Spinal cord (tissue), 10 donors: ENCODE measurements at places on chromosomes 4 and X. TPM values are rescaled to one million over a fixed set of nuclear protein-coding genes. Genes with fewer than 3 reads are reported as not detected.

GRCh38 chr4:100983426-100983825, 363.9 kb downstream of the PPP3CA start:
- H3K27me3 ChIP-seq, result no peaks in the 10 kb centered on the region
- H3K4me1 ChIP-seq, result no peaks in the 10 kb centered on the region
- no peak overlapping the region for H3K4me3 ChIP-seq
- H3K36me3 ChIP-seq, result no peaks in the 10 kb centered on the region

GRCh38 chr4:97215409-97215941, 927.8 kb downstream of the STPG2 start:
- no peaks in the 10 kb centered on the region for H3K27me3 ChIP-seq
- no peak overlapping the region for H3K27ac ChIP-seq
- H3K36me3 ChIP-seq, result no peaks in the 10 kb centered on the region
- no peaks in the 10 kb centered on the region for H3K4me1 ChIP-seq
- H3K4me3 ChIP-seq, result no peak overlapping the region

- H3K27ac ChIP-seq, result no peak overlapping the region
- DNase-seq, result no peak
- no peaks in the 10 kb centered on the region for H3K27me3 ChIP-seq
- H3K4me1 ChIP-seq, result no peaks in the 10 kb centered on the region
Observed at GRCh38 chr4:181569553-181569952, 673.6 kb upstream of the TENM3 start.

DNA sequence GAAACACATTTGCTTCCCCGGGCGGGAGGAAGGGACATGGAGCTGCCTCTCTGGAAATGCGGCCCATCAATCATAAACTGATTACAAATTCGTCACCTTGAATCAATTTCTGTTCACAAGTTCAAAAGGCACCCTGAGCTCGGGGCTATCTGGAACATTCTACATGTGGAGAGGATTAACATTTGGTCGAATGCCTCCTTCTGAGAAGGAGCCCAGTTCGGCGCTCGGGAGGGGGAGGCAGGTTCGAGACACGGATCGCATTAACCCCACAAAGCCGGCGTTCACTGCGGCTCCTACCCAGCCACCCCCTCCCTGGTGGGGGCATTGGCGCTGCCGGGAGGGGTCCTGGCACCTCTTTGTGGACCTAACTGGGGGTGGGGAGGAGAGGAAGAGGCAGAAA, 108.0 kb downstream of the CPZ start:
- H3K27me3 ChIP-seq, result peaks cover 5% of the 10 kb centered on the region
- H3K36me3 ChIP-seq, result no peaks in the 10 kb centered on the region
- H3K4me3 ChIP-seq, result no peak overlapping the region
- H3K4me1 ChIP-seq, result peaks cover 8% of the 10 kb centered on the region
- no peak overlapping the region for H3K27ac ChIP-seq

- peaks cover 8% of the 10 kb centered on the region for H3K27me3 ChIP-seq
- no peaks in the 10 kb centered on the region for H3K4me1 ChIP-seq
- no peak for DNase-seq
- H3K36me3 ChIP-seq, result no peaks in the 10 kb centered on the region
- no peak overlapping the region for H3K4me3 ChIP-seq
Observed at GRCh38 chrX:107686792-107687191, 58.5 kb downstream of the PRPS1 start.

DNA sequence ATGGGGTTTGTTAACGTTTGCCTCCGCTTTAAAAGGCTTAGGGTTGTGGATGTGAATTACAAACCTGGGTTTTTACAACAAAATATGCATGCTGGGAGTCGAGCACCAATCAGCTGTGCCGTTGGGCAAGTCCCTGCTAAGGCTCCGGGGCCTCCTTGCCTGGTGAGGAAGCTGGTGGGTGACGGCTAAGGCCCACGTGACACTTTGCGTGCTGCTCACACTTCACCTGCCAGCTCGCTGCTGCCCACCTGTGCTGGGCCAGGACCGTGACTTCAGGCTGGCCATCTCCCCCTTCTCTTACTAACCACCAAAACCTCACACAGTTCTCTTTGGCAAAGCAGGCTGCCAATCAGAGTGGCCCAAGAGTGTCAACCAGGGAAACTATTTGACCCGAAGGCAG, 178.3 kb downstream of the AFAP1 start:
- no peak overlapping the region for H3K27ac ChIP-seq
- DNase-seq, result no peak
- H3K27me3 ChIP-seq, result no peaks in the 10 kb centered on the region

DNA sequence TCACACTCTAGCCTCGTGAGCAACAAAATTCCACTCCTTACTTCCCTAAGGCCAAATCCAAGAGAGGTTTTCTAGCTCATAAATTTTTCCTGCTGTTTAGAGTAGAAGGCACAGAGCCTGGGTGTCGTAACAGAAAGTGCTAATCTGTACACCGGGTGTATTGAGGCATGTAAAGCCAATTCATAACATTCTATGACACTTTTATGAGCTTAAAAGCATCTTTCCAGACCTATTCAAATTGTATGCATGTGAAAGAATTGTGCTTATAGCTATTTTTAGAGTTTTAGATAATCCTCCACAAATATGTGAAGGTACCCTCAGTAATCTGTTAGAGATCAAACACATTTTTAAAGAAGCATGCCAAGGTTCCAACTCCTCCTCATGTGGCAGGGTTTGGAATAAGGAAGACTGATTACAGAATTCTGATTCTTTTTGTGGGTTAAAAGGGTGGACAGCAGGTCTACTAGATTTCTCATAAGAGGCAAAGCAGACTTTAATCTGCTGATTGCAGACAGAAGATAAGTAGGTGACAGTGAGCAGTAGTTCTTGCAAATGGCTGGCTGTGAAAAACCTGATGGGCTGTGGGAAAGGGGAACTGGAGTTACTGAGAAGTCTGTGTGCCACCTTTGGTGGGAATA, 25.5 kb upstream of the LRCH2 start:
- no peaks in the 10 kb centered on the region for H3K4me1 ChIP-seq
- H3K4me3 ChIP-seq, result no peak overlapping the region
- DNase-seq, result no peak
- H3K27ac ChIP-seq, result no peak overlapping the region

DNA sequence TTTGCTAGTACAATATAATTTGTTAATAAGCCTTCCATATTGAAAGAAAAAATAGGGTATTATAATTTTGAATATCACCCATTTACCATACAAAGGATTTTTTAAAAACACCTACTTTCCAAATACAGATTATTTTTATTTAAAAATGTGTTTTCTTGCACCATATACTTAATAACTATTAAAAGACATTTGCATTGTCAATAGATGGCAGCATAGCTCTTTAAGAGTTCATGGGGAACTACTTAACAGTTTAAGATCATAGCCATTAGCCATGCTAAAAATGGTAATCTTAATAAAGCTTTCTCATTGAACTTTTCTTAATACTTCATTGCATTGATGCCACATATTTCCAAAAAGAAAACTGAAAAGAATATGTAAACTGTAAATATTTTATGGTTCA, 1995.9 kb downstream of the C4orf33 start:
- peak; percentile 18 for DNase-seq
- H3K27ac ChIP-seq, result no peak overlapping the region
- no peak overlapping the region for H3K4me3 ChIP-seq
- H3K4me1 ChIP-seq, result no peaks in the 10 kb centered on the region
- H3K36me3 ChIP-seq, result no peaks in the 10 kb centered on the region

- H3K4me1 ChIP-seq, result no peaks in the 10 kb centered on the region
- no peak overlapping the region for H3K27ac ChIP-seq
- DNase-seq, result no peak
- H3K36me3 ChIP-seq, result no peaks in the 10 kb centered on the region
- H3K27me3 ChIP-seq, result no peaks in the 10 kb centered on the region
Observed at GRCh38 chrX:85419293-85419692, 39.8 kb upstream of the POF1B start.

- no peak overlapping the region for H3K27ac ChIP-seq
- H3K4me3 ChIP-seq, result no peak overlapping the region
- H3K4me1 ChIP-seq, result no peaks in the 10 kb centered on the region
- no peak for DNase-seq
Observed at GRCh38 chr4:141571362-141571761, 65.0 kb upstream of the IL15 start.

GRCh38 chr4:1815997-1816860, 23.1 kb downstream of the FGFR3 start:
- DNase-seq, result no peak
- H3K4me1 ChIP-seq, result no peaks in the 10 kb centered on the region
- peaks cover 81% of the 10 kb centered on the region for H3K36me3 ChIP-seq
- no peaks in the 10 kb centered on the region for H3K27me3 ChIP-seq
- H3K27ac ChIP-seq, result no peak overlapping the region

DNA sequence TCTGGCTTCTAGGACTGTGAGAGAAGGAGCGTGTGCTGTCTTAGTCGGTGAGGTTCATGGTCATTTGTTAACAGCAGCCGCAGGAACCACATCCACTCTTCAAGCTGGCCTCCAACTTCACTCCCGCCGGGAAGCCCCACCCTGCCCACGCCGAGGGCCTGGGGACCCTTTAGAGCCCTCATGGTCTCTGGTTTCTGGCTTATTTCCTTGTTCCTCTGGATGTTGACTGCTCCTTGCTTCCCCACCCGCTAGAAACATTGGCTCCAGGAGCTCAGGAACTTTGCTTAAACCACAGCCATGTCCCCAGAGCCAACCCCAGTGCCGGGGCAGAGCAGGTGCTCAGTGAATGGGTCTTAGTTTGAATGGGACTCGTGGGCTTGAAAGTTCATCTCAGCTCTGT, 40.8 kb downstream of the HTRA3 start:
- H3K4me1 ChIP-seq, result peaks cover 14% of the 10 kb centered on the region
- DNase-seq, result no peak
- no peak overlapping the region for H3K4me3 ChIP-seq
- H3K36me3 ChIP-seq, result no peaks in the 10 kb centered on the region
- H3K27ac ChIP-seq, result no peak overlapping the region

- DNase-seq, result no peak
- no peaks in the 10 kb centered on the region for H3K27me3 ChIP-seq
- H3K4me1 ChIP-seq, result no peaks in the 10 kb centered on the region
- H3K4me3 ChIP-seq, result no peak overlapping the region
- no peaks in the 10 kb centered on the region for H3K36me3 ChIP-seq
Observed at GRCh38 chr4:133694416-133694815, 507.2 kb downstream of the PABPC4L start.

DNA sequence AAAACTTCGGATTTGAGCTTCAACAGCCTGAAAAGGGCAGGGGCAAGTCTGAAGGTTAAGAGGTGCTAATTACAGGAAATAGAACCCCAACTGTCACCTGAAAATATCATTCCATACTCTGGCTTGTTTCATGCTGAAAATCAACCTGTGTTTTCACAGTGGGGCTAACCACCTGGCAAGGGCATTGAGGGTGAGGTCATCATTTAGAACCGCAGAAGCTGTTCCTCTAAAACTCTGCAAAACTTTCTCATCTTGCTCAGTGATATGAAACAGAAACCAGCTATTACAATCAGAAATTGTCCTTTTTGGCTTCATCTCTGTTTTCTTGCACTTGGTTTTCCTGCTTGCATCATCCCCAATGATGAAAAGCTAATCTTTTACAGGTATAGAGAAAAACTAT, 247.6 kb downstream of the DCLK2 start:
- no peaks in the 10 kb centered on the region for H3K36me3 ChIP-seq
- no peak overlapping the region for H3K4me3 ChIP-seq
- no peaks in the 10 kb centered on the region for H3K27me3 ChIP-seq
- DNase-seq, result no peak

GRCh38 chr4:142776026-142776425, 70.1 kb downstream of the INPP4B start:
- no peak overlapping the region for H3K27ac ChIP-seq
- DNase-seq, result no peak
- H3K4me3 ChIP-seq, result no peak overlapping the region
- H3K36me3 ChIP-seq, result no peaks in the 10 kb centered on the region
- no peaks in the 10 kb centered on the region for H3K4me1 ChIP-seq

GRCh38 chr4:90122355-90122748, 4.8 kb upstream of the CCSER1 start:
- H3K4me3 ChIP-seq, result no peak overlapping the region
- peaks cover 2% of the 10 kb centered on the region for H3K27me3 ChIP-seq
- H3K27ac ChIP-seq, result no peak overlapping the region
- no peaks in the 10 kb centered on the region for H3K36me3 ChIP-seq
- peaks cover 4% of the 10 kb centered on the region for H3K4me1 ChIP-seq

- no peaks in the 10 kb centered on the region for H3K4me1 ChIP-seq
- H3K27me3 ChIP-seq, result no peaks in the 10 kb centered on the region
- H3K4me3 ChIP-seq, result no peak overlapping the region
- DNase-seq, result no peak
- H3K36me3 ChIP-seq, result no peaks in the 10 kb centered on the region
- H3K27ac ChIP-seq, result no peak overlapping the region
Observed at GRCh38 chrX:3154386-3154975, 113.2 kb downstream of the ARSF start.

The ADH1A gene
- not detected for total RNA-seq

The UGT2B15 gene
- total RNA-seq, result not detected

The BMP15 gene
- total RNA-seq, result 0.20 TPM

The SPANXD gene
- not detected for total RNA-seq

The CENPVL1 gene
- 0.83 TPM for total RNA-seq

The ZNF711 gene
- total RNA-seq, result 53.1 TPM
